ENCODE measurements at places on chromosomes 1 and 21.

DNA sequence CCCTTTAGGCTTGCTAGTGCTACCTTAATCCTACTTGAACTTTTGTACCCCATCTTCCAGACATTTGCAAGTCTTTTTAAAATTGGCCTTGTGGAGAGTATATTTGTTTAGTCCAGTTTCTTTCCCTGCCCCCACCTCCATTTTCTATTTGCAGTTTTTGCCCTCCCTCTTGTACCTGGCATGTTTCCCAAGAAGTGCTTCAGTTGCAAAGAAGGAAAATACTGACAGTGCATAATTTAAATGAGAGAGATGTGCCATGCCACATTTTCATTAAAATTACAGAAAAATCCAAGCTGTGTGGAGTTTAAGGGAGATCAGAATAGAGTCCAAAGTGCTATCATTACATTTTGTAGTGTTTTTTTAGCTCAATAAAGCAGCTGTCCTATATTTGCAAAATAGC is 150.0 kb upstream of the ADGRL2 start:
- no peak for DNase-seq

GRCh38 chr21:44534688-44535087 is 5.3 kb downstream of the KRTAP10-1 start:
- no peak for DNase-seq

GRCh38 chr1:231028682-231029081 is 11.4 kb downstream of the FAM89A start:
- no peak for DNase-seq

DNA sequence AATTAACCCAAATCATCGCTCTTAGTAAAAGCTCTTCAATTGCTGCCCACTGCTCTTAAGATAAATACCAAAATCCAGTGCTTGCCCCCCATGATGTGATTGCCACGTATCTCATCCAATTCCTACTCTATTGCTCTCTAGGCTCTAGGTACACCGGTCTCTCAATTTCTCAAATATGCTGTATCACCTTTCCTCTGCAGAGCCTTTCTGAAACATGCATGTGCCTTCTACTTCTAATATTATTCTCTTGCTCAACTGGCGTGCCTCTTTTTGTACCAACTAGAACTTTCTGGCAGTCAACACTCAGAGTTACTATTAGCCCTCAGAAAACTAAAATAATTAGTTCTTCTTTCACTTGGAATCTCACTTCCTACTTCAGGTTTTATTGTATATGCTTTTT is 111.7 kb upstream of the LBR start:
- no peak for DNase-seq

DNA sequence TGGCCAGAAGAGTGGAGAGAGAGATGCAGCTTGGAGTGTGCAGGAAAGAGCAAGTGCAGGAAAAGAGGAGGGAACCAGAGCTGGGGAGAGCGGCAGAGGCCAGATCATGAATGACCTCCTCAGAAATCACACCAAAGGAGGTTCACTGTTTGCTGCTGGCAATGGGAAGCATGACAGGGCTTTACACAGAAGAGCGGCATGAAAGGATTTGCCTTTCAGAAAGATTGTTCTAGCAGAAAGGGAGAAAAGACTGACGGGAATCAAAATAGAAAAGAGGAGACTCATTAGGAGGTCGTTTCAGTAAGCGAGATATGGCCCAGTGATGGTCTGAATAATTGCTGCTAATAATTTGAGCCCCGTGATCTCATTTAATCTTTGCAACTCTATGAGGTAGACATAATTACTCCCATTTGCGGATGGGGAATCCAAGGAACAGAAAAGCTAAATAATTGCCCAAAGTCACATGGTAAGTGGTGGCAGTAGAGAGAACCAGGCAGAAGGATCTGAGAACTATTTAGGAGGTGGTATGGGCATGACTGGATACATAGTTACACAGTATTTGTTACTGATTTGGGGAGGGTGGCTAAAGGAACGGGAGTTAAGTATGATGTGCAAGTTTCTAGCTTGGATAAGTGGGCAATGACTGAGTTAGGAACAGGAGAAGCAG is 12.5 kb upstream of the HNRNPR start:
- DNase-seq: no peak

- DNase-seq: no peak
Observed at GRCh38 chr1:42768172-42768571, 1.1 kb downstream of the C1orf50 start.

GRCh38 chr1:41621791-41622190 is 137.3 kb upstream of the EDN2 start:
- no peak for DNase-seq

GRCh38 chr1:162094271-162094670 is 24.8 kb downstream of the NOS1AP start:
- no peak for DNase-seq

DNA sequence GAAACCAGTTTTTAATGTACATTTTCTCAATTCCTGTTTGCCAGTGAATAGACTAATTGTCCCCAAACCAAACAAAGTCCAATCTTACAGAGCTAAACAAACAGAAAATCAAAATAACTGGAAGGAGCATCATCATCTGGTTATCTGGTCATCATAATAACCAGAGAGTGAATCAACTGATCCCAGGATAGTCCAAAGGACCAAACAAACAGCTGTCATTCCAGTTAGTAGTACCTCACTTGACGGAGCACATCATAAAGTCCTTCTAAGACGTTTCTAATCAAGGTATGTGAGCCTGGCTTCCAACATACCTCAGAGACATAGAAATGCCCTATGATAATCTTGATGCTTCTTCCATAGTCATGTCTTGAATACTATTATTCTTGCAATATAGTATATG is 240.5 kb downstream of the LTN1 start:
- DNase-seq: no peak

- no peak for DNase-seq
Observed at GRCh38 chr1:233238884-233239431, 56.6 kb downstream of the PCNX2 start.

Data from activated effector memory CD4-positive, alpha-beta T cell treated with Interleukin-2 at 50 U/mL for 16 hours (primary cell).